Activated CD8-positive, alpha-beta T cell treated with anti-CD3 and anti-CD28 coated beads, Interleukin-2, amount 10 ng/mL, durations not matched to agents 7 days and 5 days (primary cell): ENCODE measurements at places on chromosomes 1 and 21. TPM values are rescaled to one million over a fixed set of nuclear protein-coding genes. Genes with fewer than 3 reads are reported as not detected.

FUCA1 gene
- 7.3 TPM for total RNA-seq

- no peak for DNase-seq
- H3K27ac ChIP-seq: no peak overlapping the region
- H3K4me1 ChIP-seq: no peaks in the 10 kb centered on the region
- no peaks in the 10 kb centered on the region for H3K27me3 ChIP-seq
- H3K4me3 ChIP-seq: no peak overlapping the region
Observed at GRCh38 chr1:170284512-170284911, 138.8 kb downstream of the NTMT2 start.

GRCh38 chr1:2973601-2974593 is 47.4 kb upstream of the ACTRT2 start:
- H3K4me3 ChIP-seq: no peak overlapping the region
- DNase-seq: peak; percentile 51
- H3K36me3 ChIP-seq: no peaks in the 10 kb centered on the region
- no peak overlapping the region for H3K27ac ChIP-seq

- peaks cover 57% of the 10 kb centered on the region for H3K4me1 ChIP-seq
- H3K27me3 ChIP-seq: no peaks in the 10 kb centered on the region
- no peak for DNase-seq
- no peak overlapping the region for H3K4me3 ChIP-seq
- peak overlapping the region; percentile 91 for H3K27ac ChIP-seq
- peaks cover 66% of the 10 kb centered on the region for H3K36me3 ChIP-seq
Observed at GRCh38 chr1:226644541-226645176, 94.4 kb downstream of the ITPKB start.

GRCh38 chr1:244022311-244022710 is 28.8 kb upstream of the ZBTB18 start:
- no peak overlapping the region for H3K27ac ChIP-seq
- H3K4me3 ChIP-seq: no peak overlapping the region
- no peaks in the 10 kb centered on the region for H3K4me1 ChIP-seq
- H3K36me3 ChIP-seq: no peaks in the 10 kb centered on the region
- no peaks in the 10 kb centered on the region for H3K27me3 ChIP-seq

LCE1A gene
- not detected for total RNA-seq

GRCh38 chr1:19744886-19745285 is 54.8 kb downstream of the TMCO4 start:
- H3K36me3 ChIP-seq: no peaks in the 10 kb centered on the region
- DNase-seq: no peak
- H3K27ac ChIP-seq: no peak overlapping the region
- no peak overlapping the region for H3K4me3 ChIP-seq
- no peaks in the 10 kb centered on the region for H3K4me1 ChIP-seq

MYOM3 gene
- not detected for total RNA-seq

AGL gene
- total RNA-seq: 10.8 TPM

DNA sequence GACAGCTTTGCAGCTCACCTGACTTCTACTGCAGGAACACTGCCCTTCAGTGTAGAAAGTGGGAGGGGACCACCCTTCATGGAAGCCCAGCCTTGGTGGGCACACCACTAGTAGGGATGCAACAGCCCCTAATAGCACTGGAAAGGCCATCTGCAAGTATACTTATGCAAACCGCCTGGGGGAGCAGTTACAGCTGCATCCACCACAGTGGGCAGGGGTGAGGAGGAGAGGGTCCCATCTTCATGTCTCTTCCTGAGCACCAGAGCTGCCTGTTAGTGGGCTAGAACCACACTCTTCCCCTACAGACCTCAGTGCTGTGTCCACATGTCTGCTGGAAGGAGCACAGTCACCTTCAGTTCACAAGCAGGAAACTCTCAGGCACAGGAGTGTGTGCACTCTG is 66.2 kb upstream of the LHX8 start:
- no peak overlapping the region for H3K27ac ChIP-seq
- no peak overlapping the region for H3K4me3 ChIP-seq
- H3K36me3 ChIP-seq: no peaks in the 10 kb centered on the region
- H3K27me3 ChIP-seq: no peaks in the 10 kb centered on the region
- H3K4me1 ChIP-seq: no peaks in the 10 kb centered on the region
- no peak for DNase-seq

WNT2B gene
- total RNA-seq: not detected

PPIAL4G gene
- total RNA-seq: 0.60 TPM

GRCh38 chr1:116286541-116286971 is 86.5 kb upstream of the ATP1A1 start:
- H3K27me3 ChIP-seq: peaks cover 6% of the 10 kb centered on the region
- H3K27ac ChIP-seq: no peak overlapping the region
- no peaks in the 10 kb centered on the region for H3K4me1 ChIP-seq
- DNase-seq: no peak
- H3K36me3 ChIP-seq: no peaks in the 10 kb centered on the region

DNA sequence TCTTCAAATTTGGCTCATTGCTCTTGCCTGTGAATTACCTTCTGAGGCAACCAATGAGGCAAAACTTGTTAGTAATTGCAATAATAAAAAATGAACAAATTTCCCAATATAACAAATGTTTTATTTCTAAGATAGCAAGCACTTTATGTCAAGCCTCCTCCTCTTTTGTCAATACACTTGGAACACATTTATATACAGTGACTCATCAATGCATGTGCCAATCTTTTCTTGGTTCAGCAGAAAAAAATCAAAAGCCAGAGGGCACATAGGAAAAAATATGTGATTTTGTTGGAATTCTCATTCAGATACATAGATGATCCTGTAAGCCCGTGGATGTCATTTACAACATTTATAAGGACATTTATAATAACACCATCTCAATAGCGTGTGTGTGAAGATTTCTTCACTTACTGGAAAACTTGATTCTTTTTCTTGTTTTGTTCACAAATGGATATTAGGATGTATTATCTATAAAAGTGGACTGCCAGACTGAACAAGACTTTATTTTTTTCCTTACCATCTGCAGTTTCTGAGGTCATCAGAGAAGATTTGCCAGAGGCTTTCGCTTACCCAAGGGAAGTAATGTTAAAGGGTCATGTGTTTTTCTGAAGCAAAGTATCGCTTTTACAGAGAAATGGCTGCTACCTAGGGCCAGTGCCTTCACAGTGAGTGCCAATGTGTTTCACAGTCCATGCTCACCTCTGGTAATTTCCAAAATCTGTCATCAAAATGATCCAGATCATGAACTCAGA is 645.7 kb upstream of the PTBP2 start:
- no peaks in the 10 kb centered on the region for H3K36me3 ChIP-seq
- DNase-seq: no peak
- H3K27me3 ChIP-seq: no peaks in the 10 kb centered on the region
- no peak overlapping the region for H3K27ac ChIP-seq
- no peaks in the 10 kb centered on the region for H3K4me1 ChIP-seq

GRCh38 chr1:183739082-183739481 is 65.8 kb upstream of the RGL1 start:
- no peak for DNase-seq
- no peaks in the 10 kb centered on the region for H3K4me1 ChIP-seq
- no peaks in the 10 kb centered on the region for H3K36me3 ChIP-seq
- no peak overlapping the region for H3K4me3 ChIP-seq
- peaks cover 3% of the 10 kb centered on the region for H3K27me3 ChIP-seq
- no peak overlapping the region for H3K27ac ChIP-seq

- H3K4me3 ChIP-seq: no peak overlapping the region
- H3K36me3 ChIP-seq: no peaks in the 10 kb centered on the region
- DNase-seq: no peak
- peaks cover 2% of the 10 kb centered on the region for H3K27me3 ChIP-seq
- H3K27ac ChIP-seq: no peak overlapping the region
- H3K4me1 ChIP-seq: peaks cover 3% of the 10 kb centered on the region
Observed at GRCh38 chr1:8194481-8195227, 123.3 kb upstream of the SLC45A1 start.

GRCh38 chr1:84152649-84153056 is 8.6 kb downstream of the PRKACB start:
- H3K27ac ChIP-seq: peak overlapping the region; percentile 57
- H3K4me3 ChIP-seq: no peak overlapping the region

- H3K4me1 ChIP-seq: peaks cover 2% of the 10 kb centered on the region
- no peak overlapping the region for H3K4me3 ChIP-seq
- no peak for DNase-seq
- H3K36me3 ChIP-seq: no peaks in the 10 kb centered on the region
- peak overlapping the region; percentile 6 for H3K27ac ChIP-seq
- no peaks in the 10 kb centered on the region for H3K27me3 ChIP-seq
Observed at GRCh38 chr1:43881415-43881814, 52.2 kb upstream of the ARTN start.

DNA sequence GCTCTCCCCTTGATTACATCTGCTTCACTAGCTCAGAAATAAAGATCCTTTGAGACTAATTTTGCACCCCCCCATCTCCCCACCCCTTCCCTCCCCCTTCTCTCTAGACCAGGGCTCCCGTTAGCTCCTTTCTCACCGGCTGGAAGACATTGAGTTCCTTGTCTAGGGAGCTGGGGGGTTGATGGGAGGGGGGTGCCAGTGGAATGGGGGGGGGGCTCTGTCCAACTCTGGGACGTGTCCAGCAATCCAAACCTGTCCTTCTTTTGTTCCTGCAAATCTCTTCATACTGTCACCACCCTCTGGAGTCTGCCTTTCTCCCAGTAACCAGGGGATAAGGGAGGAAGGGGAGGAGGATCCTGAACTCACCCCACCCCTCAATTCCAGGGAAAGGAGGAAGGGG is 61.9 kb downstream of the RHBG start:
- no peak overlapping the region for H3K27ac ChIP-seq
- peaks cover 6% of the 10 kb centered on the region for H3K4me1 ChIP-seq
- no peak overlapping the region for H3K4me3 ChIP-seq
- H3K36me3 ChIP-seq: no peaks in the 10 kb centered on the region

- H3K4me1 ChIP-seq: no peaks in the 10 kb centered on the region
- peaks cover 18% of the 10 kb centered on the region for H3K27me3 ChIP-seq
Observed at GRCh38 chr1:166811691-166812090, 27.6 kb upstream of the POGK start.

NPR1 gene
- total RNA-seq: not detected

- DNase-seq: no peak
- H3K4me3 ChIP-seq: no peak overlapping the region
- peaks cover 12% of the 10 kb centered on the region for H3K4me1 ChIP-seq
- no peak overlapping the region for H3K27ac ChIP-seq
- no peaks in the 10 kb centered on the region for H3K27me3 ChIP-seq
- H3K36me3 ChIP-seq: no peaks in the 10 kb centered on the region
Observed at GRCh38 chr1:31785020-31785946, 21.1 kb upstream of the ADGRB2 start.

DNA sequence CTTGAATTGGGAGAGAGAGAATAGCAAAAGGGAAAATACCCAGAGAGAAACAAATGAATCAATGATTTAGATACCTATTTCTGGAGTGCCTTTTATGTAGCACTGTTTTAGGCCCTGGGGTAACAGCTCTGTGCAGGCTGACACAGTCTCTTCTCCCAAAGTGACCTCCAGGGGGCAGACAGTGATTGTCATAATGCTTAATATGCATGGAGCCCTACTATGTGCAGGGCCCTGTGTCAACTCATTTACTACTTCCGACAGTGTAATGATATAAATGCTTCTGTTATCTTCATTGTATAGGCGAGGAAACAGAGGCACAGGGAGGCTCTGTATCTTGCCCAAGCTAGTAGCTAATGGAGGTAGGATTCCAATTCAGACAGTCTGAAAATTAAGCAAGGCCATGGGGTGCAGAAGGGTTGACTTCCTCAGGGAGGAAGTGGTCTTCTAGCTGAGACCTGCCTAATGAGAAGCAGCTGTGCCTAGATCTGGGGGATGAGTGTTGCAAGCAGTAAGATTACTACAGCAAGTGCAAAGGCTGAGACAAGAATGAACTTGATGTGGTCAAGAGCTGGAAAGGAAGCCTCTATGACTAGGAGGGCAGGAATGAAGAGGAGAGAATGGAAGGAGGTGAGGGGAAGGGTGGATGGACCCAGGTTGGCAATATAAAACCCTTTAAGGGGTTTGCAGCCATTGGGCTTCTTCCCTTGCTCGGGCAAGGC is 16.2 kb upstream of the SERINC2 start:
- peaks cover 16% of the 10 kb centered on the region for H3K4me1 ChIP-seq
- H3K27me3 ChIP-seq: peaks cover 12% of the 10 kb centered on the region
- no peak overlapping the region for H3K27ac ChIP-seq
- no peaks in the 10 kb centered on the region for H3K36me3 ChIP-seq

MIXL1 gene
- not detected for total RNA-seq

GRCh38 chr1:114902343-114902742 is 47.7 kb downstream of the SYCP1 start:
- no peaks in the 10 kb centered on the region for H3K36me3 ChIP-seq
- H3K27me3 ChIP-seq: peaks cover 4% of the 10 kb centered on the region
- H3K4me3 ChIP-seq: no peak overlapping the region

- no peak overlapping the region for H3K27ac ChIP-seq
- H3K4me1 ChIP-seq: peaks cover 22% of the 10 kb centered on the region
- no peak overlapping the region for H3K4me3 ChIP-seq
Observed at GRCh38 chr1:235056937-235057336, 71.7 kb downstream of the TOMM20 start.

MSH4 gene
- total RNA-seq: 0.34 TPM

- peaks cover 2% of the 10 kb centered on the region for H3K36me3 ChIP-seq
- no peak for DNase-seq
- no peaks in the 10 kb centered on the region for H3K27me3 ChIP-seq
Observed at GRCh38 chr1:212437179-212437798, 4.6 kb downstream of the NENF start.

GRCh38 chr21:37172646-37173045 is 94.5 kb downstream of the VPS26C start:
- H3K36me3 ChIP-seq: peaks cover 38% of the 10 kb centered on the region
- no peak for DNase-seq
- no peaks in the 10 kb centered on the region for H3K27me3 ChIP-seq
- peaks cover 3% of the 10 kb centered on the region for H3K4me1 ChIP-seq

DNA sequence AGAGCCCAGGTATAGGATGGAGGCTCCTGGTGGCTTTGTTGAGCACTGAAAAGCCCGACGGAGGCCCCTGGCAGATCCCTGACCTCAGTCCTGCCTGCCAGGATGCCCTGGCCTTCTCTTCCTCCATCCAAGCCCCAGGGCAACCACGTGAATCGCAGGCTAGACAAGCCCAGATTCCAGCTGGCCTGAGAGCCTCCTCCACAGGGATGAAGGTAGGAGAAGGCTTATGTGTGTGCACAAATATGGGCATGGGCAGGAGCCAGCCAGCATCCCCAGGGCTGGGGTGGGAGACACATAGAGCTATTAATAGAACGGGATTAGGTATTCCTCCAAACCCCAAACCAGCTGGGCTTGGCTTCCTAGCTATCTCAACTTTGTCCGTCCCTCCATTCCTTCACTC is 4.0 kb upstream of the EXTL1 start:
- H3K36me3 ChIP-seq: no peaks in the 10 kb centered on the region
- H3K4me1 ChIP-seq: peaks cover 29% of the 10 kb centered on the region
- no peak for DNase-seq
- H3K27me3 ChIP-seq: peaks cover 15% of the 10 kb centered on the region
- H3K4me3 ChIP-seq: no peak overlapping the region

PDZK1 gene
- 0.34 TPM for total RNA-seq
